ENCODE measurements at places on chromosomes 4 and X. TPM values are rescaled to one million over a fixed set of nuclear protein-coding genes. Genes with fewer than 3 reads are reported as not detected.

DNA sequence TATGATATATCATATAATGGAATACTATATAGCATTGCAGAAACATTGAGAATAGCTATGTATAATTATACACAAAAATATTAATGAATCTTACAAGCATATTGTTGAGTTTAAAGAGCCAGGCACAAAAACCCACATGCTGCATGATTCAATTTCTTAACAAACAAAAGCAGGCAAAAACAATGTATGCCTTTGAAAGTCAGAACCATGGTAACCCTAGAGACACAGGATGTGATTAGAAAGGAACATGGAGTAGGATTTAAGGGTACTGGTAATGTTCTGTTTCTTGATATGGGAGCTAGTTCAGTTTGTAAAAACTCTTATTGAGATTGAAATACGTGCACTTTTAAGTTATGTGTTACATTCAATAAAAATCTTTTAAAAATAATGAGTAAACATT, 21.5 kb downstream of the CXCL8 start:
- H3K4me1 ChIP-seq, result no peaks in the 10 kb centered on the region
- H3K4me3 ChIP-seq, result no peak overlapping the region
- DNase-seq, result no peak
- no peaks in the 10 kb centered on the region for H3K27me3 ChIP-seq

GRCh38 chrX:53494436-53494835, 60.3 kb upstream of the HSD17B10 start:
- no peak for DNase-seq
- no peak overlapping the region for H3K27ac ChIP-seq
- no peaks in the 10 kb centered on the region for H3K4me1 ChIP-seq
- H3K27me3 ChIP-seq, result no peaks in the 10 kb centered on the region
- no peaks in the 10 kb centered on the region for H3K36me3 ChIP-seq

- H3K4me3 ChIP-seq, result no peak overlapping the region
- H3K36me3 ChIP-seq, result no peaks in the 10 kb centered on the region
- DNase-seq, result no peak
- H3K4me1 ChIP-seq, result no peaks in the 10 kb centered on the region
- H3K27ac ChIP-seq, result no peak overlapping the region
- no peaks in the 10 kb centered on the region for H3K27me3 ChIP-seq
Observed at GRCh38 chr4:155047755-155048154, 160.7 kb upstream of the NPY2R start.

DNA sequence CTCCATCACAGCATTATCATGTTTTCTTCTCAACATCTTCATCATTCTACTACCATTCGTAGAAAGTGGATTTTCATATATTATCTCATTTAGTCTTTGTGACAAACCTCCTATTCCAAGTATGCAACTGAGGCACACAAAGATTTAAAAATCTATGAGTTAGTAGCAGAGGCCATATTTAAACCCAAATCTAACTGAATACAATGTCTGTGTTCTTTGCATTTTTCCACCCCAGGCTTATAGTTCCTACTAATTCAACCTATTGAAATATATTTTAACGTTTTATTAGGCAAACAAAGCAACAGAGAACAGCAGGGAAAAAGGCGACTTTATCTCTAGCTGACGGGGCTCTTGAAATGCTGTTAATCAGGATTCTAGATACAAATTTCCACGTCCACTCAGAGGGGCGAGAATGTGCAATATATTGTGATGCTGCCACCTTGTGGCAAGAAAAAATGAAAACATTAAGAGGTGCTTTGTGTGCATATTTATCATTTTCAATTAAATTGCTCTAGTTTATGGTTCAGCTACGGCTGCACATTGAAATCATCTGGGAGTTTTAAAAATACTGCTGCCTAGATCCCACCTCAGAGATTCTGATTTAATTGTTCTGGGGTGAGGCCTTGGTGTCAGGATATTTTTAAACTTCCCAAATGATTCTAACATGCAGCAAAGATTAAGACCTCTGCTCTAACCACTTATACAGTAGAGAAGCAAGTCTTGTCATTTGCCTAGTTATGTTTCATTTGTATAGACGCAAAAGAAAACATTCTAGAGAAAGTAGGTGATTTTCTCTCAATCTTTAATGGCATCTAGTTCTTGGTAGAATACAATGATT, 315.9 kb downstream of the MAPK10 start:
- no peak for DNase-seq
- H3K4me1 ChIP-seq, result no peaks in the 10 kb centered on the region
- no peak overlapping the region for H3K4me3 ChIP-seq
- no peaks in the 10 kb centered on the region for H3K27me3 ChIP-seq
- H3K27ac ChIP-seq, result no peak overlapping the region
- H3K36me3 ChIP-seq, result no peaks in the 10 kb centered on the region

Gene PDS5A
- total RNA-seq, result 64.6 TPM

DNA sequence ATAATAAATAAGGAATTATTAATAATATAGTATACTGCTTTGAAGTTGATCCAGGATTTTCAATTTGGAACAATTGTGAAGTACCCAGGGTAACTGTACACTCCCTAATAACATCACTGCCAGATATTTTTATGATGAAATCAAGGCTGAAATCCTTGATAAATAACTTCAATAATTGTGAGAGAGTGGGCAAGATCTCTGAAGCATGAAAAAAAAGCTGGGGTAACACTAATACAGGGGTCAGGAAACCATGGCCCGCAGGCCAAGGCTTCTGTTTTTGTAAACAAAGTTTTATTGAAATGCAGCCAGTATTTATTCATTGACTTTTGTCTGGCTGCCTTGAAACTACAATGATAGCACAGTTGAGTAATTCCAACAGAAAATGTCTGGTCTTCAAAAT, 41.6 kb downstream of the CPEB2 start:
- DNase-seq, result no peak
- H3K27ac ChIP-seq, result no peak overlapping the region
- no peaks in the 10 kb centered on the region for H3K27me3 ChIP-seq
- H3K4me3 ChIP-seq, result no peak overlapping the region
- H3K4me1 ChIP-seq, result peaks cover 11% of the 10 kb centered on the region
- H3K36me3 ChIP-seq, result peaks cover 3% of the 10 kb centered on the region

DNA sequence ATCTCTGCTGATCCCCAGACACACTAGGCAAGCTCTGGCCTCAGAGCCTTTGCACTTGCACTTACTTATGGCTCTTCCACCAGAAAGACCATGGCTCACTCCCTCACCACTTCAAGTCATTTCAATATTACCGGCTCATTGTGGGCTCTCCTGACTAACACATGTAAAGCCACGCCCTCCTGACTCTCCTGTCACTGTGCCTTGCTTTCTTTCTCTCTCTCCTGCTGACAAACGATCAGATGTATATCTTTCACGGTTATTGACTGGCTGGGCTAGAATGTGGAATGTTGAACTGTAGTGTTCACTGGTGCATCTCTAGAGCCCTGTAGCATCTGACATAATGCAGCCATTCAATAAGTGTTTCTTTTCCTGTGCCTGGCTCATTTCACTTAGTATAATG, 425.1 kb downstream of the RAB28 start:
- H3K4me3 ChIP-seq, result no peak overlapping the region
- no peaks in the 10 kb centered on the region for H3K36me3 ChIP-seq

- no peak for DNase-seq
- H3K4me1 ChIP-seq, result no peaks in the 10 kb centered on the region
- H3K4me3 ChIP-seq, result no peak overlapping the region
- no peak overlapping the region for H3K27ac ChIP-seq
- no peaks in the 10 kb centered on the region for H3K36me3 ChIP-seq
Observed at GRCh38 chr4:8495803-8496202, 55.2 kb downstream of the TRMT44 start.

DNA sequence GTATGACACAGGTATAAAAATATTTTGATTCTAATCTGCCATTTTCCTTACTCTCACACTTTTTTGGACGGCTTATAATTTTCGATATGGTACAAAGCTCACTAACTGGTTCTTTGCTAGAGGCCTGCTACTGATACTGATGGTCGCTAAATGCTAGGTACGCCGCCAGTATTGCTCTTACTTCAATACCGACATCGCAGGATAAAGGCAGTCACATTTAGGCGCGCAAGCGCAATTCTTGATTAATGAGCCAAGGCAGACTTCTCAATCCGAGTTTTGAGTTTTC, 557 bp upstream of the USP38 start:
- peaks cover 50% of the 10 kb centered on the region for H3K4me1 ChIP-seq
- H3K36me3 ChIP-seq, result no peaks in the 10 kb centered on the region
- peak overlapping the region; percentile 82 for H3K27ac ChIP-seq
- H3K27me3 ChIP-seq, result no peaks in the 10 kb centered on the region

Measured in vagina (tissue), 2 donors.